Natural killer cell (primary cell): ENCODE measurements at places on chromosomes 5 and 9. TPM values are rescaled to one million over a fixed set of nuclear protein-coding genes. Genes with fewer than 3 reads are reported as not detected.

GRCh38 chr9:131400627-131401026 is 6.7 kb downstream of the PRRC2B start:
- DNase-seq = no peak

DNA sequence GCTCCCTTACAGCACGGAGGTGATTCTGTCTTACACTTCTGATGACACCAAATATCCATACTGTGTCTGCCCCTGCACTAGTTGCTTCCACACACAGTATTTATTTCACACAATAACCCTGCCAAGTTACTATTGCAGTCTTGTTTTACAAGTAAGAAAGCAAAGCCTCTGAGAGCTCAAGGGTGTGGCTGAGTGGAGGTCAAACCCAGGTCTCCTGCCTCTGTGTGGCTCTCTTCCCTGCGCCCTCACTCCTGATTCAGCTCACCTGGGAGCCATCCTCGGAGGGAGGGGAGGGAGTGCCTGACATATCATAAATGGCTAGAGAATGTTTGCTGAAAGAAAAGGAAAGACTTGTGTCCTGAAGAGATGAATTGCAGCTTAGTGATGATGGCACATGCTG is 41.0 kb downstream of the MVB12B start:
- DNase-seq = no peak

DNA sequence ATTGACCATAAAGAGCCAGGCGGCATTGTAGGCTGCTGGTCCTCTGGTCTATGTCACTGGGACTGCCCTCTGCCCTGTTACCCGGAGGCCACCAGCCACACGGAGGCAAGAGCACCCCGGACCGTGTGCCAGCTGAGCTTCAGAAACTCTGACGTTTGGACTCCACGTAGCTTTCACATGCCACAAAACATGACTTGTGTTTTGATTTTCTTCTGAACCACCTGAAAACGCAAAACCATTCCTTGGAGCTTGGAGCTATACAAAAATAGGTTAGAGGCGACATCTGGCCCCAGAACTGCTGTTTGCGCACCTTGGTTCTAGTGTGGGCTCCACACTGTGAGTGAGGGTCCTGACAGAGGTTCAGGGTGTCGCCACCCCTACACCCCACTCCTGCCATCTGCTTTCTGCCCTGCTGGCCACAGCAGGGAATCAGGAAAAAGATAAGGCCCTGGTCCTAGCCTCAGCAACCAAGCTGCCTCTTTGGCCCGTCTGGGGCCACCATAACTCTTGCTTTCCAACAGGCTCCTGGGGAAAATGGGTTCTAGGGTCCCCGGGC is 151.3 kb upstream of the IRX2 start:
- no peak for DNase-seq

Gene UBE2D2
- 127 TPM for total RNA-seq

GRCh38 chr5:178590141-178590923 is at the start of gene COL23A1:
COL23A1 (minus strand) TSS chr5:178590393.
- DNase-seq = peak; percentile 62

Gene BARHL1
- total RNA-seq = not detected
